ENCODE measurements at places on chromosomes 12 and 14.
A peak's percentile ranks its signal among the peaks of the same experiment; 100 is the strongest.

GRCh38 chr12:113683574-113683973 is 211.9 kb upstream of the LHX5 start:
- DNase-seq = no peak

GRCh38 chr14:61281186-61281947 is at the start of gene TMEM30B:
Gene TMEM30B (minus strand): TSS chr14:61281338. CDS start chr14:61281147, 191 bp downstream.
- DNase-seq = no peak

DNA sequence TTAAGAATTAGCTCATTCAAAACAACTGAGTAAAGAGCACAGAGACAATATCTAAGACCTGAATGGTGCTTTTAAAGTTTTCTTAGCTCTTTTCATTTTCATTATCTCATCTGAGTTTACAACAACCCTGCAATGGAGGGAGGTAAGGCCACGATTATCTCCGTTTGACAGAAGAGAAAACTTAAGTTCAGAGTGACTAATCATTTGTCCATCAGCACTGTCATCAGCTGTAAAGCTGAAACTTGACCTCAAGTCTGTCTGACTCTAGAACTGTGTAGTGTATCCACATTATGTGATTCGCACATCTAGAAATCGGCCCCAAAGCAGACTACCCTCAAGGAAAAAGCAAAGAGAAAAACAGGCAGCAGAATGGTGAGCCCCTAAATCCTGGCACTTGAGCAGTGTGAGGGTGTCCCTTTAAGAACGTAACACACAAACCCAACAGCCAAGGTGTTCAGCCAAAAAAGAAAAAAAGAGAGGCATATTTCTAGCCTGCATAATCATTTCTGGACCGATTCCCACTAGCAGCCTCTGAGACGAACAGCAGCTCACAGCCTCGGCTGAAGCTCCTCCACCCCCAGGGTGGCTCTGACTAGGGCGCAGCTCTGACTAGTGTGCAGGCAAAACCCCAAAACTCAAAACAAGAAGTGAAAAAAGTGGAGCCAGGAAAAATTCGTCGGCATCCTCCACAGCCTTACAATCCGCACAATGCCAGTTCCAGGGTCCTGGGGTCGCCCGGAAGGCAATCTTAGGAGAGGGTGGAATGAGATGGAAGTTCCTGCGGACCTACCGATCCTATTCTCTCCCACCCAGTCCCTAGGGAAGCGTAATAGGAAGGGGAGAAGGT is 1.6 kb downstream of the STXBP6 start:
- DNase-seq = peak; percentile 40

DNA sequence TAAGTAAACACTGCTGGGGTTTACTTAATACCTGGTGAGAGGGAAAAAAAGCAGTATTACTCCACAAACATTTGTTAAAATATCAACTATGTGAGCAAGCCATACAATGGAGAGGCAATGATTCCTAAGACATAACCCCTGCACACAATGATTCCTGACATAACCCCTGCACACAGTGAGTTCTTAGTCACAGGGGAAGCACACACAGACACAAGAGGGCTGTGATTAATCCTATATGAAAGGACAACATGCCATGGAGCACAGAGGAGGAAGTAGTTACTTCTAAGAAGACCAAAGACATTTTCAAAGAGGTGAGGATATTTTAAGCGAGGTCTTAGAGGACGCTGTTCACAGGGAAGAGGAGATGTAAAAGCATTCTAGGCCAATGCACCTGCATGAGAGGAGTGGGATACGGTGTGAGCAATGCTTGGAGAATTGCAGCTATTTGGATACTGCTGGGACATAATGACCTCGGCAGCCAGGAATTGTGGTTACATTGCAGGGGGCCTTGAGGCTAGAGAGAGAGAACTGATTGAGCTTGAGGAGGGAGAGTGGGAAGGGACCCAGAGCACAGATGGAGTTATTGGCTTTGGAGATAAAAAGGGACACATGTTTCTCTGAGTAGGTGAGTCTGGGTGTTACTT is 211.9 kb downstream of the APAF1 start:
- DNase-seq = no peak

- no peak for DNase-seq
Observed at GRCh38 chr14:90449411-90449810, 52.6 kb downstream of the CALM1 start.

- DNase-seq = no peak
Observed at GRCh38 chr12:131507881-131508280, 203.0 kb upstream of the SFSWAP start.
